ENCODE measurements at places on chromosomes 6 and 20.

DNA sequence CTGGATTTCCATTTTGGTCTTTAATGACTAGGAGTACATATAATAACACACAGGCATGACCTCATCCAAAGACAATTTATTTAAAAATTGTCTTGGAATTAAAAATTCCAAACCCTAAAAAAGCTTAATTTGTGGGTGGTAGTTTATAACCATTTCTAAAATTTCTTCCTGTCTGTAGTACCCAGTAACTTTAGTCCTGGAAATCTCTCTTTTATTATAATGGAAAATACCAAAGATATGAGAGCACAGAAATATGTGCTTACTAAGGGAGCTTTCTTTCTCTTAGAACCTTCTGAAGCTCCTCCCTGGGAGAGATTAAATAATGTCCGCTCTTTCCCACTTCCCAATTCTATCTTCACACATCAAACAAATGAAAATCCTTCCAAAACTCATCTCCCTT, 70.5 kb upstream of the PRL start:
- DNase-seq: no peak

GRCh38 chr6:125732398-125732797, 17.0 kb upstream of the HEY2 start:
- no peak for DNase-seq

DNA sequence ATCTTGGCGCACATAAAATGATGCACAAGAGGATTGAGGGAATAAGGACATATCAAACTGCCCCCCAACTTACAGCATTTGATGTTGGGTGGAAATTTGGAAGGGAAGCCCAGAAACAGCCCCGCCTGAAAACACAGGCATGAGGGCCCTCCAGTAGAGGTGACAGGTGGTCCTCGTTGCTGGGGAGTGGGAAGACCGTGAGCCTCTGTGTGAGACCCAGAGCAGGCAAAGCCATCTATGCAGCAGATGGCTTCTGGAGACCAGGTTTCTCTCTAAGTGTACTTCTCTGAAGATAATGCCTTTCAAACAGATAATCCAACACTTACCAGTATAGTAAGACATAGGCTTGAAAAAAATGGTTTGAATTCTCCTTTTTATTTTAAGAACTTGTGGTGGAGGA, 132.2 kb upstream of the INSM1 start:
- no peak for DNase-seq

GRCh38 chr20:58141971-58142842, 86.2 kb downstream of the ANKRD60 start:
- DNase-seq: peak; percentile 14

GRCh38 chr6:158825951-158826306, 6.8 kb upstream of the EZR start:
- DNase-seq: no peak
